Fibroblast of the aortic adventitia (primary cell): ENCODE measurements at places on chromosomes 3 and 15.

DNA sequence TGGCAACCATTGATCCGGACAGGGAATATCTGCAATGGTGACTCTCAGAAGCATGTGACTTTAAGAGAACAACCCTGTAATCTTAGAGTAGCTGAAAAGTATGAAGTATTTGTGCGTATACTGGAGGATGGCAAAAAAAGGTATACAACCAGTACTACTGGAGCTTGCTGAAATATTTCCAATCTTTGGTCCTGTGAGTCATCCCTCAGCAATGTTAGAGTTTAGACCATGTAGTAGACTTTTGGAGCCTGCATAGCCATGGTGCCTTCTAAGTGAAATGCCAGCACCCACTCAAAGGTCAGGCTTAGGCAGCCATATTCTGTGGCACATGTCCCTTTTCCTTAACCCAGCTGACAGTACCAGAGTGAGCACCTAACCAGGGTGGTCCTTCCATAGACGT is 429.4 kb downstream of the NTRK3 start:
- peak; percentile 45 for DNase-seq

DNA sequence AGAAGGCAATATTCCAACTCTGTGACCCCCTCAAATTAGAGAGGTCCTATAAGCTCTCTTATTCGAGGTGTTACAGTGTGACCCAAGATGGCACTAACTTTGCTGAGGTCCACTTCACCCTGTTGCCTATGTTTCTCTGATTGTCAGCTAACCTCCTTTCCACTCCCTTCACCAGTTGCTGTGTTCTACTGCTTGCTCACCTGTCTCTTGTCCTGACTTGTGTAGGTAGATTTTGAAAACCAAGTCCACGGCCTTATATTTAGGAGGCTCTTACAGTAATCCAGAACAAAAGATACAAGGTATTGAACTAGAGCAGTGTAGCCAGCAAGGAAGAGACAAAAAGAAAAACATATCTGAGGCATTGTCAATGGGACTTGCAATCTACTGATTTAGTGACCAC is 20.1 kb upstream of the GSK3B start:
- DNase-seq, result no peak

DNA sequence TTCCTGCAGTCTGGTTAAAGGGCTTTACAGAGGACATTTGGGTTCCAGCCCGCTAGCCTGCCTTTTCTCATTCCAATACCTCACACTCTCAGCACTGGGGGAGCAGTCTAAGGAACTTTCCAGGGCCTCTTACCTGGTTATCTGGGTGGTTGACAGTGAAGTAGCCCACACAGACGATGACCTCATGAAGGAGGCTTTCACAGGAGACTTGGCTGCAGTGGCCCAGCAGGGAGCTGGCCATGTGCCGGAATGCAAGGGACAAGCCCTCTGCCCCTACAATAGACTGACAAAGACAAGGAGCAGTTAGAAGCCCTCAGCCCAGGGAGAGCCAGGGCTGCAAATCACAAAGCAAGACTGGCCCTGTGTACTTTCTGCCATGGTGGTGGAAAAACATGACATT is 39.5 kb downstream of the ISL2 start:
- DNase-seq, result no peak

GRCh38 chr3:37243820-37244748 is 69.7 kb upstream of the LRRFIP2 start:
- peak; percentile 72 for DNase-seq

- no peak for DNase-seq
These were observed 98.5 kb upstream of the ADAMTSL3 start for GRCh38 chr15:83555383-83555782.

- DNase-seq, result peak; percentile 57
These were observed 34.3 kb downstream of the SEC22C start for GRCh38 chr3:42547401-42547945.

DNA sequence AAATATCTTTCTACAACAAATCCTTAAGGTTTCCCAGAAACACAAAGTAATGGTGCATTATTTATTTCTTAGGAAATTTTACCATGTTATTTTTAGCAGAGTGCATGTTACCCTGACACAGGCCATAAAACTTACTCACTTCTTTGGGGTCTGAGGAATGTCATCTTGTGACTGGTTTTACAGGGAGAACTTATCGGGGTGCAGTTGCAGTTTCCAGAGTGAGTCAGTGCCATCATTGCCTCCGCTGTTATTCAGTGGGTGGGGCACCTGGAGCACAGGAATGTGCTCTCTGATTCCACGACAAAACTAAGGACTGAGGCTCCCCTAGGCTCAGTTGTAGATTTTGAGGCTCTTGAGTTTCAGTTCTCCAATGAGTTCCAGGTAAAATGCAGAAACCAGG is 11.1 kb upstream of the GREM1 start:
- peak; percentile 76 for DNase-seq

- DNase-seq, result no peak
These were observed 27.6 kb upstream of the XYLB start for GRCh38 chr3:38318766-38319671.

DNA sequence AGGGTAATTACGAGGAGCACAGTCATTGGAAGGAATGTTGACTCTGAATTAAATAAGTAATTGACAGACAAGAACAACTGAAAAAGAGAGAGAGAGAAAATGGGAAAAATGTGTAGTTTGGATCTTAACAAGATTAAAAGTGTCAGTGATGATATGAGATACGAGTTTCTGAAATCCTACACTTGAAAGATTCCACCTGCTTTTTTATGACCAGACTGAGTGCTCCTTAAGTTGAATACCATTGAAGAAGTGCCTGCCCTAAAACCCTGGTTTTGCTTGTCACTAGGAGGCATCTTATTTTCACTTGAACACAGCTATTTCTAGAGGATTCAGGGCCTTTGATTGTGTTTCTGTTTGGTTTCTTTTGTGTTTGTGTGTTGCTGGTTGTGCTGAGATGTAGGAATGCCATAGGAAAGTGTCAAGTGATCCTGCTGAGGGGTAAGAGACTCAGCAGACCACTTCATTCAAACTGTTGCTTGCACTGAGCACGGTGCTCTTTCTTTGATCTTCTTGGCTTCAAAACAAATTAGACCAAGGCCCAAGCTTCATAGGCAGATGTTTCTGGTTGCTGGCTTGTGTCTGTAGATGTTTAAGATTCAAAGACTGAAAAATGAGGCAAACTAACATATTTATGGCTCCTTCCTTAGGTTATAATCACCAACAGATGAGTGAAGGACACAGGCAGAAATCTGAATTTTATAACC is 17.2 kb upstream of the ABHD10 start:
- DNase-seq, result no peak

DNA sequence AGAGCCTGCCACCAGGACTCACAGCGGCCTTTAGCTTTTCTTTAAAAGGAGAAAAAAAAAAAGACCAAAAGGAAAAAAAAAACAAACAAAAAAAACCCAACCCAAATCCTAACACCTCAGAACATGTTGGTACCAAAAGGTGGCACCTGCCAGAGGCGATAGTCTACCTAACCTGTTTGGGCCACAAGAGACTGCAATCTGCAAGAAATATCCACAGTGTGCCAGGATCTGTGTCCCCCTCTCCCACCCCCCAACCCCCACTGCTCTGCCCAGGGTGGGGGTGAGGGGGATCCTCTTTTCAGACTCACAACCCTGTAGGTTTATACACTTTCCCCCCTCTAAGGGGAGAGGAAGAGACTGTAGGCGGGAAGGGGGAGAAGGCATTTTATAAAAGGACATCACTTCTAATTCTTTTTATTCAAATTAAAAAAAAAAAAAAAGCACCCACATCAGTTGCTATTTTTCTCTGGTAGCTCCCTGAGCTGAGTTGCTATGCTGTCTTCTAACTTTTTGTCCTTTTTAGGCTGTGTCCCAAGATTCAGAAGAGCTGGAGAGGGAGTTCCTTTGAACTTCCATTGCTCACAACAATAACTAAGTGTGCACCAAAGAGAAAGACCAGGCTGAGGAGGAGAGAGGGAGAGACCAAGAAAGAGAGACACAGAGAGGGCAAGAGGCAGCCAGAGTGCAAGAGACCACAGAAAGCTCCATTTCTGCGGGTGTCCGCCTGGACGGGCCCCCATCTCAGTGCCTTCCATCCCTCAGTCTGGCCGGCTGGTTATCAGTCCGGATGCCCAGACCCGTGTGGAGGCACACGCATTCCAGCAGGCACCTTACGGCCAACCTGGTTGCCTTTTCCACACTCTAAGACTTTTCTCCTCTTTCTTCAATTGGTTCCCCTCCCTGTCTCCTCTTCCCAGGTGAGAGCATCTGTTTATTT is 48.9 kb downstream of the TLE3 start:
- DNase-seq, result no peak

DNA sequence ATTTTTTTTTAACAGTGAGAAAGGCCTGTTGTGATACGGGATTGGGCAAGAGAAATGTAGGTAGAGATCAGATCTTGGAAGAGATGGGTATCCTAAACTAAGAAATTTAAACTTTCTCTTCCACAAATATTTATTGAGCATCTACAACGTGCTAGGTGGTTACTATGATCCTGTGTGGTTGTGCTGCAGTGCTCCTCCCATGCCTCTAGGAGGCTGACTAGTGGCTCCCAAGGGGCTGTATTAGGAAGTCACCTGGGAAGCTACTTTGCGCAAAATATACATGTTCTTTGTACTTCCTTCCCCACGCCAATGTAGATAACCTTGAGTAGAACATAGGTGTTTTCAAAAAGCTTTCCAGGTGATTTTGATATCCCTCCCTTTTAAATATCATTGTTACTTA is 27.2 kb downstream of the USP3 start:
- DNase-seq, result no peak

- DNase-seq, result no peak
These were observed 279.2 kb upstream of the TBL1XR1 start for GRCh38 chr3:177476495-177476894.

- DNase-seq, result no peak
These were observed 131.2 kb upstream of the TGFBR2 start for GRCh38 chr3:30475038-30475808.

GRCh38 chr3:170054204-170054603 is 16.4 kb downstream of the GPR160 start:
- DNase-seq, result peak; percentile 14

DNA sequence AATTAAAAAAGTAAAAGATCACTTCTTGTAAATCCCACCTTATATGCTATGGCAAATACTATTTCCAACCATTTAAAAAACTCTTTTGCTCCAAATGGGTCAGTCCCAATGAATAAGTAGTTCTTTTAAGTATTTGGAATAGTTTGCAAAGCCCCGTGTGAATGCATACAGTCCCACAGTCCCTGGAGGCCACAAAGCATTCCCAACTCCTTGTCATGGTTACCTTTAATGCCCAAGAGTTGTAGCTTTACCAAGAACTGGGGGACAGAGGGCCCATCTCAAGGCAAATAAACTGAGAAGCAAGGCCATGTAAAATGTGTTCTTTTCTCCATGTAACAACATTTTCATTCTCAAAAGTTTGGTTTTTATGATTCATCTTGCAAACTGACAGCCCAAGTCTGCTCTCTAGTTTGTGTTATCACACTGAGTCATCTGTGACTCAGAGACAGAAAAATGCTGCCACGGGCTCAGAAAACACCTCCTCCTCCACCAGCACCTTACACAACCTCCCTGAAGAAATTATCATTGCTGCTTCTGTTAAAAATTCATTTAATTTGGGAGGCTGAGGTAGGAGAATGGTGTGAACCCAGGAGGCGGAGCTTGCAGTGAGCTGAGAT is 336.2 kb downstream of the ERC2 start:
- peak; percentile 94 for DNase-seq

GRCh38 chr3:126197854-126198584 is 17.6 kb upstream of the ALDH1L1 start:
- peak; percentile 72 for DNase-seq

GRCh38 chr15:67784090-67784781 is 41.1 kb upstream of the SKOR1 start:
- no peak for DNase-seq

DNA sequence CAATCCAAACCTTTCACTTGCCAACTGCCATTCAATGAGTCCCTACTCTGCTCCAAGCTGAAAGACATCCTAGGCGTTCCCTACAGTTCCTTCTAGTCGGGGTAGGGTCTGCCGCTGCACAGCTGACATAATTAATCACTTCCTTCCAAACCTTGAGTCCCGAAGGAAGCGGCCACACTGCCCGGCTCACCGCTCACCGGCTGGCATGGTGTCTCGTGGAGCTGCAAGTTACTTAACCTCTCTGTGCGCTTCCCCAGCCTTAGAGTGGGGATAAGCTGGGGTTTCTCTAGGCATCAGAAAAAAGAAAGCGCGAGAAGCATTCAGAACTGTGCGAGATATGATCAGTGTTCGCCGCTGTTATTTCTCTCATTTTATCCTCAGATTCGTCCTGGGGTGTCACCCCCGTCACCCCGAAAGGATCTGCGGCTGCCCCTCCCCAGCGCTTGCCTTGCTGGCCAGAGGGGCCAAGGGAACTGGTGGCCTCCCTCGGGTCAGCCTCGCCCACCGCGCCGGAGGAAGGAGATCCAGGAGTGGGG is 748 bp downstream of the MRPS25 start:
- DNase-seq, result peak; percentile 32

- DNase-seq, result no peak
These were observed 454.8 kb upstream of the CBLB start for GRCh38 chr3:106323586-106323985.

DNA sequence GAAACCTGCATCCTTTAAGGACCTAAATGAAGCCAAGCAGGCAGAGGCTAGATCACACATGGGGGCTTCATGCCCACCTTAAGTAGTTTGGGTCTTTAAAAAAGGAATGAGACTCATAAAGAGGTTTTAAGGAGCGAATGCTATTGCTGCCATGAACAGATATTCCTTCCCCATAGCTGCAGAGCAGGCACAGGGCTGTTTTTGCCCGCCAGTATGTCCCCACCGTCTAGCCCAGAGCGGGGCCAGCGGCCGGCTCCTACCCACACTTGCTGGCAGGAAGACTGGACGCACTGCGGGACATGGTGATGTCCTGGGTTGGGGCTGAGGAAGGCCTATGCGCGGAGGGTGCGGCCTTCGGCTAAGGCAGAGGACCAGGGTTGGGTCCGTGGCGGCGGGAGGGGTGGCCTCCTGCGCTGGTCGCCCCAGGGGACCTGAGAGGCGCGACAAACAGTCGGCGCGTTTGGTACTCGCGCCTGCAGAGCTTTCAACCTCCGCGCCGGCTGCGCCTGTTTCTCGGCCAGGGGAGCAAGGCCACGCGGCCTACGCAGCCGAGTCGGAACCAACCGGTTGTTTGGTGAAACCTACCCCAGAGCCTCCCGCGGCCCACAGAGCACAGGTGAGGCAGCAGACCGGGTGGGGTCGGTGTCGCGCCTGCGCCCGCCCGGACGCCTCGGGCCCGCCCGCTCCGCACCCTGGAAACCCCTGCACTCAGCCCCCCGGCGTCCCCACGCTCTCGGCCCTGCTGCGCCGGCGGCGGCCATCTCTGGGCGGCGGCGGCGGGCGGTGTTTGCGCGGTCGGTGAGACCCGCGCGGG is at the start of gene FAIM:
FAIM (plus strand) TSS at position 450 of the 814 bp plus-strand sequence. CDS start 10,956 bp downstream, outside the sequence.
- DNase-seq, result peak; percentile 70

DNA sequence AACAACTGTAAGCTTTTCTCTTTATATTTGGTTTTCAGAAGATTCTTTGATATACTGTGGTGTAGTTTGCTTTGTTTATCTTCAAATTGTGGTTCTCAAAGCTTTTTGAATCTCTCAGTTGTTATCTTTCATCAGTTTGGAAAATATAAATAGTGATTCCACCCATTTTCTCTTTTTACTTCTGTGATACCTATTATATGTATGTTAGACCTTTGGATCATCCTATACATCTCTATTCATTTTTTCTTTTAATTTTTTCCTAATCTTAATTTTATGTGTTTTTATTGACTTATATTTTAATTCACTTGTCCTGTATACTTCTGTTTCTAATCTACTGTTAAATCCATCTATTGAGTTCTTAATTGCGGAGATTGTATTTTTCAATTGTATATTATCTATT is 160.7 kb upstream of the COL8A1 start:
- DNase-seq, result no peak

- DNase-seq, result no peak
These were observed 168.5 kb downstream of the NFKBIZ start for GRCh38 chr3:102017784-102018183.

- DNase-seq, result no peak
These were observed 102.8 kb downstream of the IL12A start for GRCh38 chr3:160091441-160091840.

- no peak for DNase-seq
These were observed 5.0 kb downstream of the MEX3B start for GRCh38 chr15:82040862-82041261.
